ENCODE measurements at places on chromosomes 5 and 9.

GRCh38 chr5:82335806-82336205 lies 57.7 kb upstream of the RPS23 start:
- DNase-seq: no peak

DNA sequence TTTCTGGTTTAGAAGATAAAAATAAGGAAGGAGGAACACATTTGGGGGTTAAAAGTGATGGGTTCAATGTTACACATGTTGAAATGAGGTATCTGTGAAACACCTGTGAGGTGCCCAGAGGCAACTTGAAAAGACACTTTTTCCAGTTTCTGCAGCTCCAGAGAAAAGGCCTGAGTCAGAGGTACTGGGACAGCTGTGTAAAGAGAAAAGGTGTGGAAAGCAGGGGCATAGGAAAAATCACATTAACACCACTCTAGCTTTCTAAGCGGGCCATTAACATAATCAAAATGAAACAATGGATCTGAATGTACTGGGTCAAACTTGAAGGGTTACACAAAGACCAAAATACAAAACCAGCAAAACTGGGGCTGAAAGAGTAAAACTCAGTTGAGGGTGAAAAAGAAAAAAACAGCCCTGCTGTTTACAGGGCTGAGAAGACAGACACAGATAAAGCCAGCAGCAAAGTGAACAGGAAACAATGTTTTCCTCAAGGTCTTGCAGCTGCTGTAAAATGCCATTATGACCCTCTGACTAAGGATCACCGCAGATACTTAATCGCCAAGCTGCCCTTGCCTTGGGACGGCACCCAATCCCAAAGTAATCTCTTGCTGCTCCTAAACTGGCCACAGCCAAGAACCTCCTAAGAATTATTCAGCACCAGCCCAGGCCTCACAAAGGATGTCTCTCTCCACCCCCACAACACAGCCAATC lies 104.7 kb downstream of the DROSHA start:
- DNase-seq: no peak

DNA sequence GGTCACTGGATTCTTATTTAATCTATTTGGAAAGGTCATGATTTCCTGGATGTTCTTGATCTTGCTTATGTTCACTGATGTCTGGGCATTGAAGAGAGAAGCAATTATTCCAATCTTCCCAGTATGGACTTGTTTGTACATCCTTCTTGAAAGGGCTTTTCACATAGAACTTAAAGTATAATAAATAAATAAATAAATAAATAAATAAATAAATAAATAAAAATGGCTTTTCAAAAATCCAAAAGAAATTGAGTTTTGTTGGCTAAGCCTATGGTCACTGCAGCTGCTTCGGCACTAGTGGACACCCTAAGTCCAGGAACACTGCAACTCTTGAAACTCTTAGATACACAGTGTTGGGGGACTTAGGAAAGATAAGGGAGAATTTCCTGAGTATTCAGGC lies 840.7 kb upstream of the EDIL3 start:
- DNase-seq: no peak

- no peak for DNase-seq
These were observed 417 bp downstream of the GABBR2 start for GRCh38 chr9:98708103-98708932.

- no peak for DNase-seq
These were observed 9.9 kb upstream of the CD180 start for GRCh38 chr5:67206461-67206860.

DNA sequence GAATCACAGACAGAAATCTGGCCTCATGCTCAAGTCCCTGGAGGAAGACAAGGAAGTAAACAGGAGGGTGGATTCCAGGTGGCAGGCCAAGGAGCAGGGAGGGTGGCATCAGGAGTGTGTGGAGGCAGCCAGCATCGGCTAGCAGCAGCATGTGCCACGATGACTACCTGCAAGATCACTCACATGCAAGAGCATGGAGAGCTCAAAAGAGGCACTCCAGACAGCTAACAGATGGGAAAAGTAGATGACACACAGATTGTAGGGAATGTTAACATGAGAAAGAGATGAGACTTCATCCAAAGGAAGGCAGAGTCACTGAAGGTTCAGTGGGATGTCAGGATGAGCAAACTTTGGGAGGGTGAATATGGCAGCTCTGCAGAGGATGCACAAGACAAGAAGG lies 104.3 kb downstream of the SEMA5A start:
- DNase-seq: no peak

DNA sequence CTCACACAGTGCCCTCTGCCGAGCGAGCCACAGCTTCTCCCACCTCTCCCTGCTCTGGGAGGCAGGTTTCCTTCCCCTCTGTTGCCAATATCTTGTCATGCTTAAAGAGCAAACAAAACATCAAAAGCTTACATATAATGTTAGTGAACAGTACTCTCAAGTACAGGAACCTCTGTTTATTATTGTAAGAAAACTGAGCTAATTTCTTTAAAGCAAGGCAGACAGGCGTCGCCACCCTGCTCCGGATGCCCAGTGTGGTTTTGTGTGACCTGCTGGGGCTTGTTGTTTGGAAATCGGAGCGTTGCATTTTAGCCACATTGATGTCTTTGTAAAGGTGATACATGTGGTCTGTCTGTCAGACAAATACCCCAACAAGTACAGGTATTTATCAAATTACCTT lies 401.4 kb upstream of the IRX1 start:
- DNase-seq: no peak

GRCh38 chr5:1189269-1189668 lies 12.1 kb upstream of the SLC6A19 start:
- no peak for DNase-seq
